ENCODE measurements at places on chromosomes 11 and 22.
A peak's percentile ranks its signal among the peaks of the same experiment; 100 is the strongest.

DNA sequence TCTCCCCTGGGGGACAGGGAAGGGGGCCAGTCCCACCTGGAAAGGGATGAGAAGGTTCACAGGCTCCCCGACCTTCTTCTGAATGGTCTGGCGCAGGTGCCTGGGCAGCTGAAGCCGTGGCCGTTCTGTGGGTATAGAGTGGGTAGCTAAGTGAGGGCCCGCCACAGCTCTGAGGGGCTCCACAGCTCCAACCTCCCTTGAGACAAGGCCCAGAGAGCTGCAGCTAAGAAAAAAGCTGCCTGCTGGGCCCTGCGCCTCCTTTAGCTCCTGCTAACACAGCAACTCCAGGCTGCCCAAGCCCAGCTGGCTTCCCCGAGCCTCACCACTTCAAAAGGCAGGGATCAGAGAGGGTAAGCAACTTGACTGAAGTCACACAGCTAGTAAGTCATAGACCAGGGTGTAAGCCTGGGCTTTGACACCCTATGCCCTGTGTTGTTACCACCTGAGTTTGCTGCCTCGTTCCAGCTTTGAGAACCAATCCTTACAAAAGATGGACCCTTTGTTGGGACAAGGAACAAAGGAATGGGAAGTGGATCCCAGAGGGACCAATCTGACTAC, 18.5 kb downstream of the MYBPC3 start:
- DNase-seq: no peak

- DNase-seq: no peak
These were observed 20.2 kb upstream of the PATL1 start for GRCh38 chr11:59689015-59689414.

GRCh38 chr22:48581205-48581766, 1246.4 kb downstream of the BRD1 start:
- no peak for DNase-seq

DNA sequence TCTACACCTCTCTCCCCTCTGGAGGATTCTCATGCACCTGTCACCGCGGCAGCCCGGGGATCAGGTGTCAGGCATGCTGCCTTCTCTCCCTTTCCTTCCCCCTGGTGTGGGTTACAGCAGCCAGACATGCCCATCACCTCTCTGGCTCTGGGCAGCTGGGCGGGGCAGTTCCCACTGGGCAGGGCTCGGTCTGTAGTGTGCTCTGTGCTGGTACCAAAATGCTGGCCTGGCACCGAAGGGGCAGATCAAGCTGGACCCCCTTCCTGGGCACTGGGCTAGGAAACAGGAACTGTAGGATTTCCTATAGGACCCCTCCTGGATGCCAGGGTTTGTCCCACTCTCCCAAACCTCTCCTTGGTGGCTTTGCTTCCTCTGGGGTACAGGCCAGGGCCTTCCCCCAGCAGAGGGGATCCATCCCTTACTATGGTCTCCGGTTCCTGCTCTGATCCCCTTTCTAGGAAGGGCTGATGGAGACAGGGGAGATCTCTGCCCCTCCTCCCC, 821 bp downstream of the GAL3ST1 start:
- DNase-seq: no peak

DNA sequence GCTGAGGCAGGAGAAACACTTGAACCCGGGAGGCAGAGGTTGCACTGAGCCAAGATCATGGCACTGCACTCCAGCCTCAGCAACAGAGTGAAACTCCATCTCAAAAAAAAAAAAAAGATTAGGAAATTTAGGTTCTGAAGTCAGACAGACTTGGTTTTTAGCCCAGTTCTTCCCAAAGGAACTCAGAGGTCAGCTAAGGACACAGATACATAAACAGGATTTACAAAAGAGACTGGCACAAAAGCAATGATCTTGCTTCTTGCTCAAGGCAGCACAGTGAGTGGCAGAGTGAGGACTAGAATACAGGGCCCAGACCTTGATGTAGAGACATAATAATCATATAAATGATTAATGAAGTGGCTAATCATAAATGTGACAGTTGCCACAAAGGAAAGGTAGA, 25.4 kb upstream of the RRAS2 start:
- no peak for DNase-seq

- DNase-seq: no peak
These were observed 27.4 kb downstream of the LMO2 start for GRCh38 chr11:33864479-33864878.

- no peak for DNase-seq
These were observed 910 bp downstream of the CLTCL1 start for GRCh38 chr22:19290400-19291217.

GRCh38 chr11:40104941-40105550, 1354.4 kb downstream of the LRRC4C start:
- no peak for DNase-seq

DNA sequence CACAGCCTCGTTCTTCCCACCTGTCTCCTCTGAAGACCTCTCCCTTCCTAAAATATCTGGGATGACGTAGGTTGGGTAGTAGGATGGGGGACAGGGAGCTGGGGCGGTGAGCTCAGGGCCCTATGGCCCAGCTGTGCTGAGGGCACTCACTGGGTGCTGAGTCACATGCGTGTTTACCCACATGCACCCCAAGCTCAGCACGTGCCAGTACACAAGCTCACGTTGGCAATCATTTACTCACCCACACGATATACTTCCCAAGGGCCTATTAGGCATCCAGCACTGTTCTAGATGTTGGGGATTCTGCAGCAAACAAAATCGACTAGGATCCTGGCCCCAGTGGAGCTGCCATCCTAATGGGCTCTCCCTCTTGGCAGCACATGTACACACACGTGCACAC, 28.7 kb downstream of the ARAP1 start:
- no peak for DNase-seq

DNA sequence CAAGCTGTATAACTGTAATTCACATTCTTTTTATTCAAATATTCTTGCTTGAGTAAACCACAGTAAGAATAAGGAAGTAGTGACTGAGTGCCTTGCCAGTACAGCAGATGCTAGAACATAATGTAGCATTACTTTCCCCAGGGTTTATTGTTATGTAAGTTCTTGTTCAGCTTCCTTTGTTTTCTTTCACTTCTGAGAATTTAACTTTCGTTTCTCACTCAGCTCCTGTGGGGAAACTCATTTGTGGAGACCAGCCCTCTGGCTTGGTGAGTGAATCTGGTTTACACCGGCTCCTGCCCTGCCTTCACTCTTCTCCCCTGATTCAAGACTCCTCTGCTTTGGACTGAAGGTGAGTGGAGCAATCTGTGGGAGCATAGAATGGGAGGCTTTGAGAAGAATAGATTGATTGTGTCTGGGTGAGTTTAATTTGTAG, at the start of gene TRIM22:
Gene TRIM22, plus strand, starts transcription at position 240 of the 433 bp plus-strand sequence. CDS start 6,443 bp downstream, outside the sequence.
- no peak for DNase-seq

DNA sequence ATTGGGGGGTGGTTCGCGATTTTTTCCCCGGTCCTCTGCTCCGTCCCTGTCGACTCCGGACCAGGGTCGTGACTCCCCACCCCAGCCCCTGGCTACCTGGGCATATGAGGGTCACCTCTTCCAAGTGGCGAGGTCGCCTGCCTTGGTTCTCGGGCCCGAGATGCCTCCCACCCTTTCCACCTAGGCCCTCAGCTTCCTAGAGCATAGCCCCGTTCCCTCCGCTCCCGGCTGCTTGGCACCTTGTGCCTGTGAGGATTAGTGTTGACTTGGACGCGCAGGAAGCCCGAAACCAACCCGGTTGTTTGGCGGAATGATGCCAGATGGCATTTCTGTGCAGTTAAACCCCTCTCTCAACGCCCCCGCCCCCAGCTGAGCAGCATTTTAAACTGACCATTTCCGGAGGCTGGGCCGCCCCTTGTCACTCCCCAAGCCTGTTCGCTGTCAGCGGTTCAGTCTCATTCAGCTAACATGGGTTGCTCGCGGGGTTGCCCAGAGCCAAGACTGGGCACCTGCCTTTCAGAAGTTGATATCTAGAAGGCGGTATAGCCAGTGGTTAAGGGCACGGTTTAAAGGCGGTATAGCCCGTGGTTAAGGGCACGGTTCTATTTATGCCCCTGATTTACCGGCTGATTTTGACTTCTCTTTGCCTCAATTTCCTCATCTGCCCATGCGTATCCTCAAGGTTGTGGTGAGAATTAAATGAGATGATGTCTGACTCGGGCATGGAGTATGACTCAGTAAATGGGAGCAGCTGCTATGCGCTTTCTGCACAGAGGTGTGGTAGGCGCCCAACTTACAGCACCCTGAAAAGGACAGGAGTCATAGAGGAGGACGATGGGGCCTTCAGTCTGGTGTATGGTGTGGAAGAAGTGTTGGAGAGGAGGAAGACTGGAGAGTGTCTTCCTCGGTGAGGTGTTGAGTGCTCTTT, 639 bp downstream of the INCENP start:
- DNase-seq: no peak

DNA sequence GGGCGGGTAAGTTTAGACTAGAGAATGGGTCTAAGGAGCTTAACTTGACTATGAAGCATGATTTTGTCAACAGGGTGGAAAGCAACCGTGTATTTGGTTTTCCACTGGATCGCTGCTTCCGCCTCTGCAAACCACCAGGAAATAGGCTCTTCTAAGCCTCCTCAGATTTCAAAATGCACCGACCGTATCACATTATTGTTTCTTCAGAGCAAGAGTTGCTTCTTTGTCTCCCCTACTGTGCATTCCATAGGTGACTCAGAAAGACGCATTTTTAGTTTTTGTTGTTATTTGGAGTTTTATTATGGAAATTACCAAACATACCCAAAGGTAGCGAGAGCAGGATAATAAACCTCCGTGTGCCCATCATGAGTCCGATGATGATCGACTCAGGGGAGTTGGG, 64.3 kb upstream of the RASD2 start:
- no peak for DNase-seq

- no peak for DNase-seq
These were observed 18.9 kb upstream of the IL17REL start for GRCh38 chr22:50031189-50032091.

DNA sequence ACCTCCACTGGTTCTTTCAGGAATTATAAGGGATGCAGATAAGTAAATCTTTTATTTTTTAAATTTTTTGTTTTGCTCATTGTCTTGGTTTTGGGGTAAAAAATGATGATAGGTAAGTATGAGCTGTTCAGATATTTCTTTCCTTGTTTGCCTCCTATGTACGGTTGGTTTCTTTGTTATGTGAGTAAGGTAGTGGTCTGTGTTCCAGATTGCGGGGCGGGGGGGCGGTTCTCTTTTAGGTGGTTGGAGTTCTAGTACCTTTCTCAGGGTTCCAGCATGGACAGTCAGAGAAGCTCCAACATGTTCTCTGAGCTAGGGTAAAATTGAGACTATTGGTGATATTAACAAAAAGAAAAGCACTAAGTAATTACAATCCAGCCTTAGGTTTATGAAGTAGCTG, 2.4 kb downstream of the CTNND1 start:
- DNase-seq: no peak

GRCh38 chr22:33051960-33052839, 6.0 kb downstream of the SYN3 start:
- DNase-seq: no peak

DNA sequence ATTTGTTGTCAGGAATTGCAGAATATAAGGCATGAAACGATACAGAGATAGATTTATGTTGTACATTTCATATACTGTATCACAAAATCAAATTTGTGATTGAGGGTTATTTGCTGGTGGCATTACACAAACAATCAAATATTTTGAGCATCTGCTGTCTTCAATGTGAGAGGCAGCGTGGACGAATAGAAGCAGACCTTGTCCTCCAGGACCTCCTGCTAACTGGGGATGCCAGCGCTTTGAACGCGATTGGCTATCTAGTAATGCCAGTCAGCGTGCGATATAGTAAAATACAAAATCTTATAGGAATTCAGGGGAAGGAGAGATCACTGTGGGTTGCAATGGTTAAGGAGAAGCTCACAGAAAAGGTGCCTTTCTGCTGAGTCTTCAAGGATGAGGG, 631 bp upstream of the SNX19 start:
- DNase-seq: no peak

- peak; percentile 88 for DNase-seq
These were observed 112.7 kb downstream of the FAR1 start for GRCh38 chr11:13781153-13781552.

GRCh38 chr22:31652088-31652487, 9.9 kb downstream of the PISD start:
- DNase-seq: no peak

GRCh38 chr11:334264-334994, 13.8 kb upstream of the IFITM3 start:
- DNase-seq: no peak

DNA sequence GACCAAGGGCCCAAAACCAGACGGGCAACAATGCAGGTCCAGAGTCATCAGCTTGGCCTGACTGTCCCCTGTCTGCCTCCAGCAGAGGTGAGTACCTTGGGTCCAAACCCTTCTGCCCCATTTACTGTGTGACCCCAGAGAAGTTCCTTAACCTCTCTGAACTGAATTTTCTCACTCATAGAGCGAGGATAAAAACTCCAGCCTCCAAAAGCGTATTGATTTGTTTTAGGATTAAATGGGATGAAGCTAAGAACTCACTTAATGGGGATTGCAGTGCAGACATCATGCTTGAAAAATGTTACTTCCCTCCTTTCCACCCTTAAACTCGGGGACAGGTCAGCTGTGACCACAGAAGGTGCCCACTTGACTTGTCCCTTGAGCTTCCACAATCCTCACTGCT, 22.6 kb downstream of the IGLL1 start:
- no peak for DNase-seq

DNA sequence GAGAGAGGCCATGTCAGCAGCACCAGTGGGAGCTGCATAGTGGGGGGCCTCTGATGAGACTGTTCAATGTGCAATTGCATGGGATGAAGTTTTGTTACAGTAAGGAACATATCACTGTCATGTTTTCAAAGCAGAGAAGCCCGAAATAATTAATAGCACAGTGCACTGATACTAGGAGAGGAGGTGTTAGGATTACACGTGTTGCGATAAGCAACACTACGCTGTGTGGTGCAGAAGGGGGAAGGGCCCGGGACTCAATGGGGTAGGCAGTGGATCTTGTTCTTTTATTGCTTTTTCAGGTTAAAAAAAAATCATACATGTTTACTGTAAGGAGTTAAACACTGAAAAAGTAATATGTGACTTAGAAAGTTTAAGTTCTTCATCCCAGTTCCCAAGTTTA, 29.2 kb downstream of the TCIRG1 start:
- no peak for DNase-seq

- no peak for DNase-seq
These were observed 37.2 kb downstream of the CKAP5 start for GRCh38 chr11:46808799-46809431.

DNA sequence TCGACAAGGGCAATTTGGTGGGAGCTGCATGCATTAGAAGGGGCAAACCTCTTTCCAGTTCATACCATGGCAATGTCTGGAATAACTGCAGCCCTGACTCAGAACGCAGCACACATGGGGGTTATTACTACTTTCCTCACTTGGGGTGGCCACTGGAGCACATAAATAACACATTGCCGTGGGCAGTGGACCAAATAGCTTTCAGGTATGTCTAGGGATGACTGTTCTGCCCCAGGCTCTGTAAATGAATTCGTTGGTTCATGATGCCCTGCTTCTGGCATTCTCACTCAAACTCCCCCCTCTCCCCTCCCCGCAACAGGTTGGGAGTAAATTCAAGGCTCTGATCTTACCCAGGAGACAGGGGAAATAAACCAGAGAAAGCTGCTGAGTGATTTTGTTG, 238.0 kb upstream of the PLET1 start:
- DNase-seq: no peak

- DNase-seq: no peak
These were observed 295.5 kb downstream of the ETS1 start for GRCh38 chr11:128291835-128292234.
